ENCODE measurements at places on chromosomes 11 and 22.

GRCh38 chr11:117891362-117891761 is 14.9 kb upstream of the FXYD6 start:
- DNase-seq: no peak

DNA sequence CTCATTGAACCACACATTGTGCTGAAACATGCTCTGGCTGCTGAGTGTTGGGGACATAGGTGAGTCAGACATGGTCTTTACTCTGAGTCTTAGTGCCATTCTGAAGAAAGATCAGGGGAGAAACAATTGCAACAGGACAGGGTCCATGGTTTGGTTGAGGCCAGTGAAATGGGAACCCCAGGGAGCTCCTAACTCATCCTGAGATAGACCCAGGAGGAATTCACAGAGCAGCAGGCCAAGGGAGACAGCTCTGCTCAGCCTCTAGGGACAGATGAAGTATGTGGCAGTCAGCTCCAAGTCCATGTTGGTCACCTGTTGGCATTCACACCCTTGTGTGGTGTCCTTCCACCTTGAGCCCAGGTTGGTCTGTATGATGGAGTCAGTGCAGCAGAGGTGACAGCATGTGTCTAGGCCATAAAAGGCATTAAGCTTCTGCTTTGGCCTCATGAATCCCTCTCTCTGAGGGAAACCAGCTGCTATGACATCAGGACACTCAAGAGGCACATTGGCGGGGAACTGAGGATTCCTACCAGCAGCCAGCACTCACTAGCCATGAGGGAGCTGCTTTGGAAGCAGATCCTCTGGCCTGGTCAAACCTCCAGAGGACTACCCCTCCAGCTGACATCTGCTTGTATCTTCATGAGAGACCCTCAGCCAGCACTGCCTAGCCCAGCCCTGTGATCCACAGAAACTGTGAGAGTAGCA is 50.3 kb upstream of the MYEOV start:
- no peak for DNase-seq

DNA sequence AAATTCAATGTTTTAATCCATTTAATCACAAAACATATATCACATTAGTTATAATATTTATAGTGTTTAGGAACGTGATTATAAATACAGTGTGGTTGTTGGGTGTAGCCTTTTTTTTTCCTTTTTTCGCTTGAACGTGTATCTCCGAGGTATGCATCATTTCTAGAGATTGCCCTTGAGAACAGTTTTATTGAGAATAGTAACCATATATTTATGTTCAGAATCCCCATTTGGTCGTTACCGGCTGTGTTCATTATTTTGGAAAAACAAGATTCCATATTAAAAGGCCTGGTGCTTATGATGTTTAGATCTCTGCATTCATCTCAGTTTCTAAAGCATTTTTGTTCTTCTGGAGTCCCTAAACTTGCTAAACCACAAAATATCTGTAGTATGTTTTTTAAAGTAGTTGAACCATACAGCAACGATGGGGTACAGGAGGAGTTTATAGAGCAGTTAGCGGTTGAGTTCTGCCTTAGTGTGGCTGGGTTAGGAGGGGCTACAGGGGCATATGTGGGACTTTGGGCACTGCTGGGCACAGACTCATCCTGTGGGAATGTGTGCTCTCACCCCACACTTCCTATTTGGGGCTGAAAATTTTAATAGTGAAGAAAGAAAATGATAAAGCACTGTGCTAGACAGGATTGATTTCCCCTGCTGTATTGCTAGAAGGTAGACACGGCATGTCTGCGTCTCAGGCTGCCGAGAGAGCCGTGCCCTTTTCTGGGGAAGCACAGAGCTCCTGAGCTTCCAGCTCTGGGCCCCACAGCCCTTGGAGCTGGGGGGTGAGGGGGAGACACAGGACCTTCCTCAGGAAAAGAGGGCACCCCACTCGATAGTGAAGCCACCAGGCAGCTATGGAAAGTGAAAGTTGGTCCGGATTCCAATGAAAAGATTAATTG is 81.5 kb upstream of the PPARA start:
- DNase-seq: no peak

DNA sequence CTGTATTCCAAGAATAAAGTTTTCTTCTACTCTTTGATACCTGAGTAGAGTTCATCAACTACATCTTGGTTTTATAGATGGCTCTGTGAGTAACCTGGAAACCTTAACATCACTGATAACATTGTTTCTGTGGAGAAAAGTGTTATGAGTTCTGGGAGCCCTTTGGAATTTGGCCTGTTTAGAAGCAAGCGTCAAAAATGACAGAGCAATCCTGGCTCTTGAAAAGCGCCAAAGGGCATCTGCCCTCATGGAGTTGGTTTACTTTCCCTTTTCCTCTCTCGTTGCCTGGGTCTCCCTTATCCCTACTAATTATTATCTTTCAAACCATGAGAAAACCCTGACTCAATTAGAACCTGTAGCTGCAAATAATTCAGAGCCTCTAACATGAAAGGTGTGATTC is 140.1 kb downstream of the DBX1 start:
- DNase-seq: no peak

GRCh38 chr11:60950933-60951605 is 907 bp downstream of the SLC15A3 start:
- DNase-seq: no peak

Data from stimulated activated CD4-positive, alpha-beta T cell treated with anti-CD3 and anti-CD28 coated beads, Interleukin-1b, Interleukin-23, amount 100 ng/mL, for 1 hour (primary cell).